ENCODE measurements at places on chromosomes 7 and 10.

GRCh38 chr10:24556750-24557742, 166.6 kb downstream of the ARHGAP21 start:
- H3K36me3 ChIP-seq, result no peaks in the 10 kb centered on the region
- no peak overlapping the region for H3K4me3 ChIP-seq
- peak; percentile 42 for DNase-seq
- H3K4me1 ChIP-seq, result no peaks in the 10 kb centered on the region

GRCh38 chr10:70683601-70683934, 11.3 kb downstream of the ADAMTS14 start:
- H3K4me1 ChIP-seq, result no peaks in the 10 kb centered on the region
- no peak overlapping the region for H3K4me3 ChIP-seq
- H3K27ac ChIP-seq, result no peak overlapping the region
- no peaks in the 10 kb centered on the region for H3K27me3 ChIP-seq
- H3K36me3 ChIP-seq, result no peaks in the 10 kb centered on the region
- DNase-seq, result no peak

DNA sequence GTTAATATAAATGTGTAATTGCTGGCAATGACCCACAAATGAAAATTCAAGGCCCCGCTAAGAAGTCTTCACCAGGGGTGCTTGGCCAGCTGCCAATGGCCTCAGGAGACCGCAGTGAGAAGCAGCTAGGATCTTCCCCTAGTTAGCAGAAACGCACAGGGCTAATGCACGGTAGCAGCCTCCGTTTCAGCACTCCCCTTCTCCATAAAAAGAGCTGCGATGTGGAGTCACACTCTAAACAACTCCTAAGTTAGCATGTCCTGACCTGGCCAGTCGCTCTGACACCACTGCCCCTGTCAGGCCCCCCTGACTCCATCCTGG, 139.0 kb downstream of the SEPTIN14 start:
- no peak for DNase-seq
- H3K4me1 ChIP-seq, result no peaks in the 10 kb centered on the region
- H3K4me3 ChIP-seq, result no peak overlapping the region
- no peaks in the 10 kb centered on the region for H3K36me3 ChIP-seq
- H3K27me3 ChIP-seq, result no peaks in the 10 kb centered on the region
- H3K27ac ChIP-seq, result no peak overlapping the region

GRCh38 chr7:148854983-148855382, 29.1 kb downstream of the EZH2 start:
- no peak for DNase-seq

Data from Panc1 (cell line).